ENCODE measurements at places on chromosomes 7 and 10.

- no peak for DNase-seq
These were observed 317.4 kb downstream of the PTPRN2 start for GRCh38 chr7:158270106-158270775.

GRCh38 chr7:144903201-144903600, 67.3 kb upstream of the TPK1 start:
- DNase-seq: no peak

- DNase-seq: no peak
These were observed 21.1 kb downstream of the PON1 start for GRCh38 chr7:95303013-95303905.

DNA sequence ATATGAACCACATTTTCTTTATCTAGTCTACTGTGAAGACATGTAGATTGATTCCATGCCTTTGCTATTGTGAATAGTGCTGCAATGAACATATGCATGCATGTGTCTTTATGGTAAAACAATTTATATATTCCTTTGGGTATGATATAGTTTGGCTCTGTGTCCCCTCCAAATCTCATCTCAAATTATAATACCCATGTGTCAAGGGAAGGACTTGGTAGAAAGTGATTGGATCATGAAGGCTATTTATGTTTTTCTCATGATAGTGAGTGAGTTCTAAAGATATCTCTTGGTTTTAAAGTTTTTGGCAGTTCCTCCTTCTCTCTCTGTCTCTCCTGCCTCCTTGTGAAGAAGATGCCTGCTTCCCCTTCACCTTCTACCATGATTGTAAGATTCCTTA, 248.7 kb downstream of the GPR37 start:
- no peak for DNase-seq

DNA sequence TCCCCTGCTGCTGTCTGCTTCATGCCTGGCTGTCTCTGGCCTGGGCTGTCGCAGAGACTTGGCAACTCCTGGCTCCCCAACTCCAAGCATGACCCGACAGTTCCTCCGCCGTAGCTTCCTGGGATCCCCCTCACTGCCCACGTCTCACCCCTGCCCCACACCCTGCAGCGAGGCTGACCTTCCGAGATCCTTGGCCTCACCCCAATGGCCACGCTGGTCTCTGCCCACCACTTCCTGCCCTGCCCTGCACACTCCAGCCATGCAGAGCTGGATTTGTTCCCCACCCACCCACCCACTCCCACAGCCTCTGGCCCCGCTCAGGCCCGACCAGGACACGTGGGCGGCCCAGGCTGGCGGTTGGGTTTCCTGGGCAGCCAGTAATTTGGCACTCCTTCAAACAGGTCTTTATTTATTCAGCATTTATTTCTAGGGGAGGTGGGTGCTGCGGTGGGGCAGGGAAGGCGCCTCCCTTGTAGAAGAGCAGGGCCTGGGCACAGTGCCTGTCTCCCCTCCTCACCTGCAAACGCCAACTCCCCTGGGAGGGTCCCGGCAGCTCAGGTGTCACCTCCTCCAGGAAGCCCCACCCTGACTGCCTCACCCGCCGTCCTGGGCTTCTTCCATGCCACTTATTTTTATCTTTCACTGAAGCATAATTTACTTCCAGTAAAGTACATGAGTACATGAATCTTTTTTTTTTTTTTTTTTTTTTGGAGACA, 25.5 kb downstream of the GTF2IRD1 start:
- peak; percentile 22 for DNase-seq

- DNase-seq: peak; percentile 82
These were observed 1.6 kb upstream of the HILPDA start for GRCh38 chr7:128453836-128454804.

DNA sequence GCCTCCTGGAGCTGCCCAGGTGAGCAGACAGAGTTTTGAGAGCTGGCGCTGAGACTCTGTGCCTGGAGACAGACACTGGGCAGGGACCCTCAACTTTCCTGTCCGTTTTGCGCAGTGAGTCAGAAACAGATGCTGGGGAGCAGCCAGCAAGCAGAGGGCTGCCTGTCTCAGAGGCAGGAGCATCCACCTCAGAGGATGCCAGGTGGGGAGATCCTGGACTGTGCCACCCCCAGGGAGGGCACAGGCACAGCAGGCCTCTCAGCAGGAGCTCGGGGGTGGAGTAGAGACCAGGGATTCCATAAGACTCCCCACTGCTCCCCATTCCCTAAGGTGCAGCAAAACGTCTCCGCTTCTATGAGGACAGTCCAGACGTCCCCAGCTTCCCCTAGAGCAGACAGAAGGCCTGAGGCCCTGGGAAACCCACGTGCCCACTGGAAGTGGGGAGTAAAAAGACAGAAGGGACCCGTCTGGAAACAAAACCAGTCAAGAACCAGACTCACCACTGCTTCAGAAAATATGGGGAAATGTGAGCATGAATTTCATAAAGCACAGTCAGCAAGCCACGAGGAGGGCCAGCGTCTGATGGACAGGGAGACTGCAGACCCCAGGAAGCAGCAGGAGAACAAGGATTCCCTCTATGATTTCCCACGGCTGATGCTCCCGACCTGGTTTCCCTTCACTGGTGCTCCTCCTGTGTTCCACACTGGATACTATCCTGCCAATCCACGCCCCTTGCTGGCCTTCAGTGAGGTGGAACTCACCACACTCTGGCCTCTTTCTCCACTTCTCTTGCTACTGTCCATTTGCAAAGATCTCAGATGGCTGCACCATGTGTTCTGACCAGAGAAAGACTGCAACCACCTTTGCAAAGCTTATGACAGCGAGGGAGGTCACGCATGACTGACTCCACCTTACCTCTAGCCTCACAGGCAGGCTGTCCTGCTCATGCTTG, 151.3 kb upstream of the FAM20C start:
- no peak for DNase-seq

GRCh38 chr7:76008156-76008687, 13.8 kb upstream of the TMEM120A start:
- no peak for DNase-seq

DNA sequence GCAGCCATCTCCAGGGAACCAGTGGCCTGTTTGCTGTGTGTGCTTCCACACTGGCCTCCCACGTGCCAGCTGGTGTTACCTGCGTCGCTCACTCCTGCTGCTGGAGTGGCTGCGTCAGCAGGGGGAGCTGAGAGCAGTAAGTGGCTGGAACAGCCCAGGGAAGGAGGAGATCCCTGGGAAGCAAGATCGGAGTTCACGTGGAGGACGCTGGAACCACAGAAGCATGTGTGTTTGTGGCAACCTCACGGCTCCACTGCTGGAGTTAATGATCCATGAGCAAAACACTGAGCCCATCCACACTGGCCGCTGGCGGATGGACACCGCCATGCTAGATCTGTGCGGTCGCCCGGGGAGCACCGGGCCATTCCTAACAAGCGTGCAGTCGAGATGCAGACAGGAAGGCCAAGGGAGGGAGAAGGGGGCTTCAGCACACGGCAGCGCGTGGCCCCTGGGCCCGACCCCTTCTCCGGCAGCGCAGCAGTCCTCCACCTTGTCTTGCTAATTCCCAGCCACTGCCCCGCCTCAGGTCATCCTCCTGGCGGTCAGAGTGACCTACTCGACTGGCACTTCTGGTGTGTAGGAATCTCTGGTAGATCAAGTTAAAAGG, 68.5 kb upstream of the EEPD1 start:
- DNase-seq: no peak

DNA sequence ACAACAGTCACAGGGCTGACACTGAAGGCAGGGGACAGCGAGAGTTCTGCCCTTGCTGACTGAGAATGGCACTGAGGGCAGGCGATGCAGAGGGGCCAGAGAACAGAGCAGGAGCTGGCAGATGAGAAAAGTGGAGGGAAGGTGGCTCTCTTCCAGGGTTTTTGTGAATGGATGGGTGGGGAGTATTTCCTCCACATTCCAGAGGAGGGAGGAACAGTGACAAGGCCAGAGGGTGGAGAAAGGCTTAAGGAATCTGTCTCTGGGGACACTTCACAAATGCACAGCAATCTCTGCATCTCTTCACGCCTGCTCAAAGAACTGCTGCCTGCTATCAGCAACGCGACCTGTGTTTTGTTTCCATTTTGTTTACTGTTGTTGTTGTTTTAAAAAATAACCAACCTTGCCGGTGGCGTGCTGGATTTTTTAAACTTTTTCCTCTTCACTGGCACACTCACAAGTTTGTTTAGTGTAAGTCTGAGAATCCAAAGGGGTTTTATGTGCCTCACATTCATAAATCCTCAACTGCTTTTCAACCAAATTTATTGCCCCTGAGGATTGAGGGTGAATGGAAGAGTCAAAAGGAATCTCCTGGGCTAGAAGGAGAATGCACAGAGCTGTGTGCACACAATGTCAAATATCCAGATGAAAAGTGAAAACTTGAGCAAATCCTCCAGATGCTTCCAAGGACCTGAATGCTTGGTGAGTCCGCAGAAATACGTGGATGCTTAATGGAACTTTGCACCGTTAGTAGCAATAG, 129.3 kb downstream of the GLI3 start:
- no peak for DNase-seq

DNA sequence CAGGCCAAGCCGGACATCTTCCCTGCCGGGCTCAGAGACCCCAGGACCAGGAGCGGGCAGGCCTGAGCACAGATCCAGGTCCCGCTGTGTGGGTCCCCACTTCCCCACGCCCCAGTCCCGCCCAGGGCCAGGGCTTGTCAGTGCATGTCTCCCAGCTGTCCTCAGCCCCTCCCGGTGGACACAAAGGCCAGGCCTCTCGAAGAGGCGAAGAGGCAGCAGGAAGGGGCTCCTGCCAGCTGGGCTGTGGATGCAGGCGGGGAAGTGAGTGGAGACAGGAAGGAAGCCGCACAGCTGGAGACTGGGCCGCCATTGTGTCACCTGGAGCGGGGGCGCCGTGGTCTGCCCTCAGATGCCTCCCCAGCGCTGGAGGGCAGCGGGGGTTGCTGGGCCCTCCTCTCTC, 4.8 kb downstream of the GRIFIN start:
- DNase-seq: no peak

DNA sequence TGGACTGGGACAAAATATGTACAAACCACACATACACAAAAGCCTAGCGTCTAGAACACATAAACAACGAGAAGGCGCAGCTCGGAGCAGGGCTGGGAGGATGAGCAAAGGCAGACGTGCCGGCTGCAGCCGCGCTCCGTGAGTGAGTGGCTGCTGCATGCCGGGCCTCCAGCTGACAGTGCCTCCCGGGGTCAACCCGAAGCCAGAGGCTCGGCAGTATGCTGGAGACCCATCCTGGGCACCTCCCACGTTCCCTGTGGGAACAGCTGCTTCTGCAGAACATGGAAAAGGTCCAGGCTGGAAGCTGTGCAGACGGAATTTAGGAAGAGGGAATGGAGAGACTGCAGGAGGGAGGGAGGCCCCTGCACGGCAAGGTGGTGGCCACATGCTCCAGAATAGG, 3.6 kb upstream of the GPR146 start:
- peak; percentile 82 for DNase-seq

DNA sequence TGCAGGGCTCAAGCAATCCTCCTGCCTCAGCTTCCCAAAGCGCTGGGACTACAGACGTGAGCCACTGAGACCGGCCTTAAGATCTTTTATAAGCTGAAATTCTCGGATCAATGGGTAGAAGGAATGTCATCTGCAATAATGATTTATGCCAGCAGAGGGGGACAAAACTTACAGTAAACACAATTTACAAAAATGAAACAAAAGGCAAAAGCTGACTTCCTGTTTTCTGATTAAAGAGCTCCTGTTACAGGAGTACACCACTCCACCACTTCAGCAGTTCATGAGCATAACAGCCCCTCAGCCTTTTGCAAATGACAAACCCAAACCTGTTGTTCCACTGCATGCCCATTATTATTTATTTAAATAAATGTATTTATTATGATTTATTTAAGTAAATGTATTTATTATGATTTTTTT, 88.5 kb upstream of the ATP6V0A4 start:
- DNase-seq: peak; percentile 33

GRCh38 chr10:14129770-14130169, 201.0 kb downstream of the FRMD4A start:
- DNase-seq: no peak

- DNase-seq: no peak
These were observed 292.5 kb downstream of the CCDC3 start for GRCh38 chr10:12709000-12709401.

- DNase-seq: no peak
These were observed 50.6 kb downstream of the ZNF438 start for GRCh38 chr10:30980951-30981616.

DNA sequence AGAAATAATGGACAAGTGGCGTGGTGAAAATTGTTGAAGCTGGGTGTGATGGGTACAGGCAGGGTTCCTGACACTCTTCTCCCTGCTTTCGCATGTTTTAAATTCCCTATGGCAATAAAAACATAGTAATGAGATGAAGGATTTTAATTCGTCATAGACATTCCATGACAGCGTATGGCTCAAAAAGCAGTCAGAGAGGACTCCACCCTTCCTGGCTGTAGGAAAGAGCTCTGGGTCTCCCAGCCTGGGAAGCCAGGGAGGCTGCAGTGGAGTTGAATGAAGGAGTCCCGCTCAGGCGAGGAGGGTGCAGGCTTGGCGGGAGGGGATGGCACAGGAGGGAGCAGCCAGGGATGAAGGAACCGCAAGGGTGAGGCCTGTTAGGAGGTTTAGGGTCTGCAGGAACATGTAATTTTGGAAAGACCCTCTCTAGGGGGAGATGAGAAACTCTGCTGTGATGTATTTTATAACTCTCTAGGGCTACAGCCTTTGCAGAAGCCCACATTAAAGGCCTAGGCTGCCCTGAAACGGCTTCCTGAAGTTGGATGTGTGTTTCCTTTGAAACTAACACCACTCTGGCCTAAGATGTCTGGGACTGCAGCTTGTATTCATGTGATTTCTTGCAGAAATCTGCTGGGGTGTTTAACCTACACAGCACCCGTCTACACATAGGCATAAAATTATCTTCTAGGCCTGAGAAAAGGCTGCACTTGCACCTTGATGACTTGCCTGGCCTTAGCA, 7.6 kb upstream of the LARP4B start:
- no peak for DNase-seq

GRCh38 chr10:3886191-3886590, 101.2 kb upstream of the KLF6 start:
- no peak for DNase-seq

DNA sequence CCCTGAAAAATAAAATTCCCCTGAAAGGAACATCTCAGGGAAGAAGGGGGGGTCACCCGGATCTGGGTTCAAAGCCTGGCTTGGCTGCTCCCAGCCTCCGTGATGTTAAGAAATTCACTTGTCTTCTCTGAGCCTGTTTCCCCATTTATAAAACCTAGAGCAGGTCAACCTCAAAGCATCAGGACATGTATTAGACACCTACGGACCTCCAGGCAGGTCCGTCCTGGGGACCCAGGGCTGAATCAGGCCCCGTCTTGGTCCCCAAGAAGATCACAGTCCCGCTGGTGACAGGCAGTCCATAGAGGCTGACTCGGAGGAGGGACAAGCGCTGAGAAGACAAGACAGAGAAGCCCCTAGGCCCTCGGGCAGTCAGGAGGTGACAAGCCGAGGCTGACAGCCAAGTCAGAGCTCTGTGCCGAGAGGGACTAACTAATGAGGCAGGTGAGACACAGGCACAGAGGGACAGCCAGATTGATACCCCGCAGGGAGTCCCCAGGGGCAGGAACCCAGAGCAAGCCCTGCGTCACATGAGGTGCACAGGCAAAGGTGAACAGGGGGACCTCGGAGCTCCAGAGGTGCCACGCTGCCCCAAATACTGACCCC, 2.9 kb downstream of the MYL10 start:
- DNase-seq: no peak
